Left hindlimb (tissue), 1 donor: ENCODE measurements at places on chromosomes 3 and 15.

DNA sequence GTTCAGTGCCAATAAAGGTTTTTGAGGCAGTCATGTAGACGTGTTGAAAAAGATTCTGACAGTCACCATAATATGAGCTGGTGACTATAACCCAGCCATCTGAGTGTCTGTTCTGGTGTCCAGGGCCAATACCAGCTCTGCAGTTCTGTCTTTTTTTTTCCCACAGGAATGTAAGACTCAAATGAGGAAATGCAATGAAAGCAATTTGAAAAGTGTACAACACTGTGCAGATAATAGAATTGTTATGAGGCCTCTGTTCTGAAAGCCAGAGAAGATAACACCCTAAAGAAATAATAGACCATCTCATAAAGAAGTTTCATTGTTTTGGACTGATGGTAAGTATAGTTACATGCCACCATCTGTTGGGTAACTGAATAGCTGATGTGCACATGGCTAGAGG, 57.1 kb downstream of the CLDN1 start:
- DNase-seq = no peak

- DNase-seq = no peak
Observed at GRCh38 chr15:53695365-53695764, 64.1 kb downstream of the WDR72 start.

DNA sequence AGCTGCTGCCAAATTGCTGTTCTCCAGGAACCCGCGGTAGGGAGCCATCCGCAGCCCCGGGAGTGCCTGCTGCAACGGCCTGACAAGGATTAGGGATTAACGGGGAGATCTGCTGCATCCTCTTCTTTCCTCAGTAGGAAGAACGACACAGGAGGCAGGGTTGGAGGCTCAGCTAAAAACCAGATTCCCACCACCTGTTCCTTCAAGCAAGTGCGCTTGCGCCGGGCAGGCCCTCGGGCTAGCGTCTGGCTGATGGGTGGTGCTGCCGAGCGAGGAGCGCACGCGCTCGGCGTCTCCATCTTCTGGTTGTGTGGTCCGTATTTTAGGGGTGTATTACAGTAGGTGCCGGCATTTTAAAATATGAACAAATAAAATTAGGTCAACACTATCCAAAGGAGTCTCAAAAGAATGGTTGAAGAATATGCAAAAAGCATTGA, 25.4 kb upstream of the SLC25A26 start:
- peak; percentile 59 for DNase-seq

GRCh38 chr3:8470801-8471200, 30.8 kb upstream of the LMCD1 start:
- DNase-seq = no peak

DNA sequence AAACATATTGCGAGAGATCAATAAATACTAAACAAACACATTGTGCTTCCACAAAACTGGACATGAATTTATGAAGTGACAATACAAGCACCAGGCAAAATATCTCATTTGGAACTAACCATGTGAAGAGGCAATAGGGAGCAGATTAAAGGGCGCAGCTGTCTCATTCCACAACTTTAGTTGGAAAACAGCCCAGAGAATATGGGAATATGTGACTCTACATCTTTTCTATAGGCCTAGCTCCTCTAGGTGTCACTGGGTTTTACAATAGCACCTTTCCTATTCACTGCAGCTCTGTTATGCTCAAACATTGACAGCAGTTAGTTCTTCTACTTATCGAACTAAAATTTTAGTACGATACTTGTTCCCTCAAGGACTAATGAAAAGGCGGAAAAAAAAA, 866.3 kb upstream of the GBE1 start:
- DNase-seq = no peak

DNA sequence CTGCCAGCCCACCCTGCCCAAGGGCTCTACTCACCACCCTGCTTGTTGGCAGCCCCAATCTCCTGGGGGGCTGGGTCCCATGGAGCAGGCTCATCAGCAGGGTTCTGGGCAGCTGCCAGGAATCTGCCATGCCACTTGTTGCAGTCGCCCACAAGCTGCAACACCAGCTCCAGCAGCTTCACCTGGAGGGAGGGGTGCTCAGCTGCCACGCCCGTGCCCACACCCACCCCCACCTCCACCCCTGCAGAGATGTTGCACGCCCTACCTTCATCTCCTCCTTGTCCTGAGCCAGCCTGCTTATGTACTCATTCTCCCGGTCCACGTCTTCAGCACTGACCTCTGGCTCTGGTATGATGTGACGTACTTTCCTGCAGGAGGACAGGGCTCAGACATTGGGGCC, 77.9 kb upstream of the C2CD4B start:
- DNase-seq = no peak

- peak; percentile 69 for DNase-seq
Observed at GRCh38 chr3:13896473-13897154, 16.7 kb upstream of the WNT7A start.

- DNase-seq = no peak
Observed at GRCh38 chr3:24296441-24297205, 198.0 kb downstream of the THRB start.

- DNase-seq = no peak
Observed at GRCh38 chr3:154893813-154894212, 186.3 kb upstream of the MME start.

DNA sequence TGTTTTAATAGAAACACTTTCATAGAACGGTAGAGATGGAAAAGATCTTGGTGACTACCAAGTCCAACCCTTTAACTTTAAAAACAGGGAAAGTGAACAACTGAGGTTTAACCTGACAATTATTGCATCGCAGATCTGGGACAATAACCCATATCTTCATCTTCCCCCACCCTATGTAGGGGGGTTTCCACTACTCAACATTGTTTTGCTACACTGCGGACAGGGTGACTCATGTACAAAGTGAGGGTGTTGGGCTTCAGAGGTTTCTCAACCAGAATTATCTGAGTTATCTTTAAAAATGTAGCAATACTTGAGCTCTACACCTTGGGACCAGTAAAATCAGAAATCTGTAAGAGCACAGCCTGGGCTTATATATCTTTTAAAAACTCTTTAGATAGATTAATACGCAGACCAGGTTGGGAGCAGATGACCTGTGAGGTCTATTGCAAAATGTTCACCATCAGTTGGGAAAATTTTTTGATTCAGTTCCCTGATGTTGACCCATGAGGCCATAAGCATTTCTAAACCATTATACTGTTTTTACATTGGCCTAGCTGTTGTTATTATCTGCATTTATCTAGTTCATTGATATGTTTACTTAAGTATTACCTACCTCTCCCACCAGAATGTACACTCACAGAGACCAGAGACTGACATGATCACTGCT, 103.6 kb upstream of the ICE2 start:
- no peak for DNase-seq

DNA sequence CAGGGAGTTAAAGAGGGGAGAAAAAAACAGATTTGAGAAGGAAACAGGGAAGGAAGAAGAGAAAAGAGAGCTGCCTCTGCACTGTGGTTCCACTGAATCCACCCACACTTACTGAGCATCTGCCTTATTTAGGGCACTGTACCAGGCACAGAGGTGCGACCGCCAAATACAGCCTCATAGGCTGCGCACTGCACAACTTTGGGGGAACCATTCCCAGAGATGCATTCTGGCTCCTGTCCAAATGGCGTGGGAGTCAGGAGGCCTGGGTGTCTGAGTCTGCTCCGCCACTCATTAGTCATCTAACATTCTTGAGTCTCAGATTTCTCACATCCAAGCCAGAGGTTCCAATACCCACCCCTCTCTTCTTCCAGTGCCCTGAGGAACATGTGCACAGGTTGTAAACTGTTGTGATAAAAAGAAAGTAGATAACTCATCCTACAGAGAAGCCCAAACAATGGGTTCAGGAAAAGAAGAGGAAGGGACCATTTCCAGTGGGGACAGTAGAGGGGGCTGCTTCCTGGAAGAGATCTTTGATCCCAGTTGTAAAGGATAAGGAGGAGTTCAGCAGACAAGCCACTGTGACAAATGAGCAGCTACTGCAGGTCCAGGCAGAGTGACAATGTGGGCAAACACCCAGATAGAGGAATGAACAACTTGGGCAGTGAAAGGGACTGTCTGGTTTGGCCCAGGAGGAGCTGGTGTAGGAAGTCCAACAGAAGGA, 254.6 kb downstream of the UACA start:
- no peak for DNase-seq

- DNase-seq = no peak
Observed at GRCh38 chr3:142941373-142942123, 21.9 kb downstream of the PAQR9 start.

DNA sequence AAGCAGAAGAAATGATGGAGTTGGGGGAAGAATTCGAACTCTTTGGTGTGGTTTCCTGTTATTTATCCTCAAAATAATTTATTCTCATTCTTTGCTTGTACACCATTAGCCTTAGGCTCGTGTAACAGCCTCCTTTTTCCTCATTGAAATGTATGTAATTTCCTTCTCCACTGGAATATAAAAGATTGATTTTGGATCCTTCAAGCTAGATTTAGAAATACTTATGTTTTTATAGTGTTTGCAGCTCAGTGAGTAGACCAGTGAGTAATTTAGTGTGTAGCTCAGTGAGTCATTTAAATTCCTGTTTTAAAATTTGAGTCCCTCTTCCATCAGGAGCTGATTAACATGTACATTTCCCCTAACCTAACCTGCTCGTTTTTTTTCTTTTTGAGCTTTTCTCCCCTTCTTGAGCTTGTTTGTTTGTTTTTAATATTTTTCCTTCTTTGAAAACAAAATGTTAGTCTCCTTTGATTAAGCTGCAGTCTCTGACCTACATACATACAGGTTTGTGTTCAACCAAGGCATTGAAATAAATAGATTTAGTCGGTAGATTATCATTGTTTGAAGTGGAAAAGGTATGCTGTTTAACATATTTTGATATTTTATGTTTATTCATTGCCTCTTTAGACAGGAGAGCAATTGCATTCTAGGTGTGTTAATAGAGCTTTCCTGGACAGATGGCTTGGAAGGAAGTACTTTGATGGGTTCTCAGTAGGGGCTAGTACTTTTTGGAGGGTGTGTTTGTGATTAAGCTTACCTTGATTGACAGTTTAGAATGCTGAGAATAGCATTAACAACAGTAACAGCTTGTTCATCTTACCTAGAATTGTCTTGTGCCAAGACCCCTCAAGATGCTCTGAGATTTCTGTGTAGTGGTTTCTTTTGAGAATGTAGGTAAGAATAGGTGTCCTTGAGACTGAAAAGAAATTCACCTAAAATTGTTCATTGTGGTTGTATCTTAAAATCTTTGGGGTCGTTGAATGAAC, 5.9 kb downstream of the USP3 start:
- DNase-seq = no peak

GRCh38 chr3:33196538-33196937, 22.1 kb downstream of the SUSD5 start:
- no peak for DNase-seq

DNA sequence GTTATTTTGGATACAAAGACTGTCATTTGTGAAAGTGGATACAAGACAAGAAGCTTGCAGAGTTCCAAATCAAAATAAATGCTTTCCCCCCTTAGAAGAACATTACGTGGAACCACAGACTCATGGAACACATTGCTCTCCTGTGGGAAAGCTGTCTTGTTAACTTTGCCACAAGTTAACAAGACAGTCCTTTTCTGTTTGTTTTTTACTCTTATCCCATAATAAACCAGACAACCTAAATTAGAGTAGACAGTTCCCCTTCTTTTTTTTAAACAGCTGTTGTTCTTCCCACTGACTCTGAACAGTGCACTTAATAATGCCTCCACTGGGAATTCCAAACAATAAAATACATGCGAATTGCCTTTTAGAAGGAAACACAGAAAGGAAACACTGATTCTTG, 255.3 kb upstream of the UBE2E2 start:
- DNase-seq = no peak

- DNase-seq = no peak
Observed at GRCh38 chr3:40228792-40229350, 80.6 kb upstream of the EIF1B start.

DNA sequence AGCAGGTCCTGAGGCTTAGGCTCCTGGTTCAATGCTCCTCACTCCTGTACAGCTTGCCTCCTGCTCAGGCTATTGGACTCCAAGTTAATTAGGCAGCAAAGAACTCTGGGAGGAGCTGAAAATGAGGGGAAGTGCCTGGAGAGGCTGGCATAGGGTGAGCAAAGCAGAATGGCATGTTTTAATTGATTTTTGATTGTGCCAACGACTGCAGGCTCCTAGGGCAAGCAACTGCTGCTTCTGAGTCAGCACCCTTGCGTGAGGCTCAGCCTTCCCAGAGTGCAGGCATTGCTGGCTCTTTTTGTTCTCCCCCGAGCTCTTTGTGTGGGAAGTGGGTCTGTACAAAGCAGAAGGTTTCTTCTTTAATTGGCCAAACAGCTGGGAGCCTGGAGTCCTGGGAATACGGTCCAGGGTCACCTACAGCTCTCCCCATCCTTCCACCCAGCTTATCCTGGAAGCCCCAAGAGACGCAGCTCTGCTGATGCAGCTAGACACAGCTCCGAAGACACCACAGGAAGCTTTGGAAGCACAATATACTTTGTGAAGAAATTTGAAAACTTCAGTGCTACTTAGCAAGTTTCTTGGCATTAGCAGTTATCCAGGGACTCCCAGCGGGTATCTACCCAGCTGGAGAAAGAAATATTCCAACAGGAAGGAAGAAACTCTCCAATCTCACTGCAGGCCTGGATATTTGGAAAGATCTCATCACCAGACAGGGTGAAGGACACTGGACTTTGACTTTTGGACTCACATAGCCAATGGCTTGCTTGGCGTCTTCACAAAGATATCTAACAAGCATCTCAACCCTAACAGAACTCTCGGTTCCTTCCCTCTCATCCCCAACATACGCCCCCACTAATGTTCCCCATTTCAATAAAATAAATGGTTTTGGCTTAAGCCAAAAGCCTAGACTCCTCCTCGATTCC, 76.8 kb downstream of the BDH1 start:
- DNase-seq = no peak

- DNase-seq = no peak
Observed at GRCh38 chr3:47416041-47416440, 35.2 kb downstream of the PTPN23 start.

GRCh38 chr3:171228240-171228639, 201.7 kb upstream of the SLC2A2 start:
- DNase-seq = no peak

DNA sequence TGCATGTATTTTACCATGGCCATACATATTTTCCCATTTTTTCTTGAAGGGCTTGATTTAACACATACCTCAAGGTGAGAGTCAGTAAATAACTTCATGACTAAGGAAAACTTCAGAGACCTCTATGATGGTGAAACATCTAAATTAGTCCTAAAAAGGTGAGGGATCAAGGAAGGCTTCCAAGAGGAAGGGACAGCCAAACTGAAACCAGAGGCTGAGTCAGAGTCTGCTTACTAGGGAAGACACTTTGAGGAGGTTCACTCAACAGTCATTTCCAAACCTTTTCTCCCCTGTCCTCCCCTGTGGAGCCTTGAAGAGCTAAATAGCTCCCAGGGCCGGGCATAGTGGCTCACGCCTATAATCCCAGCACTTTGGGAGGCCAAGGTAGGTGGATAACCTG, 206.6 kb downstream of the SHQ1 start:
- DNase-seq = no peak
